Right forelimb (tissue), 1 donor: ENCODE measurements at places on chromosomes 13 and 19.

DNA sequence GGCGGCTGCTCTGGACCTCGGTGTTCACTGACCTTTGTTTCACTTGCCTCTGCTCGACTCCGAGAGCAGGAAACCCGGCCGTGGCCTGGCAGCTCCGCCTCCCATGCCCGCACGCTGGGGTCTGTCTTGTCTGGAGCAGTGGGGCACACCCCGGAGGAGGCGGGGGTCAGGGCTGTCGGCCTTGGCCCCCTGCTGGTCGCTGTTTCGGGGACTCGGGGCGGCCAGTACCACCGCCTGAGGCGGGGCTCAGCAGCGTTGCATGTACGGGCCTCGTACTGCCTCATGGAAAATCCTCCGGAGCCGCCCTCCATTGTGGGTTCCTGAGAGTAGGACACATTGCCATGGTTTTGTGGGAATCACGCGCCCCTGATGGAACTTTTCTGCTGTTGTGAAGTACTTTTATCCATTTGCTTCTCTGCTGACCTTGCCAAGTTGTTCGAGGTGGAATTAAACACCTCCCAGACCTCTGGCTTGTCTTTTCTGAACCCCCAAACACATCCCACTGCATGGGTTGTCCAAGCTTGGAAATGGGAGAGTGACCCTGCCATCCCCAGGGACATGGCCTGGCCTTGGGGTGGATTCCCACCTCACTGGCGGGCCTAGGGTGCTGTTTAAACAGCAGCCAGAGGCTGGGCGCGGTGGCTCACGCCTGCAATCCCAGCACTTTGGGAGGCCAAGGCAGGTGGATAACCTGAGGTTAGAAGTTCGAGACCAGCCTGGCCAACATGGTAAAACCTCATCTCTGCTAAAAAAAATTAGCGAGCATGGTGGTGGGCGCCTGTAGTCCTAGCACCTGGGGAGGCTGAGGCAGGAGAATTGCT, 5.5 kb upstream of the NDUFS7 start:
- DNase-seq = no peak

- no peak for DNase-seq
Observed at GRCh38 chr19:6644796-6645195, 25.2 kb downstream of the TNFSF14 start.

DNA sequence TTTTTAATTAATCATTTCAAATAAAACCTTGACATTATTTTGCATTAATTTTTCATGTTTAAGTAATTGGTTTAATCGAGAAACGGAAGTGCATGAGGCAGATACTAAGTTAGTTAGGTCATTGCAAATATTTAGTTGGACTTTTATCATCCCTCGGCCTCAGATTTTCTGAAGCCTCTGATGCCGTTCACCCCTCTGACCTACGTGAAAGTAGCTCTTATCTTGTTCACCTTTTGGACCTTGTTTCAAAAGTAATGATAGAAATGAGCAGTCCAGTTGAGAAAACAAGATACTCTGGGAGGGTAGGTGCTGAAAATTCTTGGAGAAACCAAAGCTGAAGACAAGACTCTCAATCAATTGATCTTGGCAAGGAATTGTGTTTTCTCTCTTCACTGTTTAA, 23.0 kb downstream of the LAIR2 start:
- no peak for DNase-seq

DNA sequence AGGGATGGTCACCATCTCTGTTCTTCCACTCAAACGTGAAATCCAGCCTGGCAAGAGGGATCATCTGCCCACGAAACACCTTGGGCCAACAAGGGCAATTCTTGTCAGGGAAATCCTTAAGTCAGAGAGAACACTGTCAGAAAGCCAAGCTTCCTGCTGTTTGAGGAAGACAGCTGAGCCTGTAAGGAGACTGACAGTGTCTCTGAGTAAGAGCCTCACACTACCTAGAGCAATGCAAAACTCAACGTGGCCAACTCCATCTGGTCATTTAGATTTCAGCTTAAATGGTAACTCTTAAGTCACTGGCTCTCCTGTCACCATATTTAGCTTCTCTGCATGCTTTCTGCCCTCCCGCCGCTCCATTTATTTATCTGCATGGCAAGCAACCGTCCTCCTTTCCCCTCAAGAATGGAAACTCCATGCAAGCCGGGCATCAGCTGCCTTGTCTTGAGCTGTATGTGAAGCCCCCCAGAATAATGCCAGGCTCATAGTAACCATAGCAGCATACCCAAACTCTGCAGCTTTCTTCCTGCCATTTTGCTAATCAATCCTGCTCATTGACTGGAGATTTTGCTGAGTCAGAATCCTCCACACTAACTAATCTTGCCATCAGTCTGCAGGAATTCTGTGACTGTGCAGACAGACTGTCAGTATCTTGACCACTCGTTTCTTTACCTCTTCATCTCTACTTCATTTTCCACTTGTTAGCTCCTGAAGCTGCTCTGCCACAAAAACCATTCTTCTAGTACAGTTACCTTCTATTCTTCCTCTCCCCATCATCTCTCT, 159.8 kb downstream of the IRS2 start:
- no peak for DNase-seq

GRCh38 chr19:23943411-23943810, 28.7 kb downstream of the ZNF726 start:
- DNase-seq = no peak

- no peak for DNase-seq
Observed at GRCh38 chr19:38049105-38049649, 142.2 kb downstream of the SIPA1L3 start.

DNA sequence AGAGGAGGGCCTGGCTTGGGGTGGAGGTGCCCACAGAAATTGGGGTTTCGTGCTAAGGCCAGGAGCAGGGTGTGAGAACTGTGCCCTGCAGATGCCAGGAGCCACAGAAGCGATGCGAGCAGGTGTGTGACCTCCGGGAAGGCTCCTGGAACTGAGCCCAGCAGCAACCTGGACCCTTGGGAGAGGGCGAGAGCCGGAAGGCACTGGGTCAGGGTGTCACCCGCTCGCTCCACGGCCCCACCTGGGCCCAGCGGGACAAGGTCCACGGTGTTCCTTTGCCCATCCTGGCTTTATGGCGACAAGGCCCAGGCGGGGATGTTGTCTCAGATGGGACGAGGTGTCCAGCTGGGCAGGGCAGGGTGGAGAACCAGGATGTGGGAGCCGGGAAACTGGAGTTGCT, 4.2 kb downstream of the MISP start:
- DNase-seq = no peak

DNA sequence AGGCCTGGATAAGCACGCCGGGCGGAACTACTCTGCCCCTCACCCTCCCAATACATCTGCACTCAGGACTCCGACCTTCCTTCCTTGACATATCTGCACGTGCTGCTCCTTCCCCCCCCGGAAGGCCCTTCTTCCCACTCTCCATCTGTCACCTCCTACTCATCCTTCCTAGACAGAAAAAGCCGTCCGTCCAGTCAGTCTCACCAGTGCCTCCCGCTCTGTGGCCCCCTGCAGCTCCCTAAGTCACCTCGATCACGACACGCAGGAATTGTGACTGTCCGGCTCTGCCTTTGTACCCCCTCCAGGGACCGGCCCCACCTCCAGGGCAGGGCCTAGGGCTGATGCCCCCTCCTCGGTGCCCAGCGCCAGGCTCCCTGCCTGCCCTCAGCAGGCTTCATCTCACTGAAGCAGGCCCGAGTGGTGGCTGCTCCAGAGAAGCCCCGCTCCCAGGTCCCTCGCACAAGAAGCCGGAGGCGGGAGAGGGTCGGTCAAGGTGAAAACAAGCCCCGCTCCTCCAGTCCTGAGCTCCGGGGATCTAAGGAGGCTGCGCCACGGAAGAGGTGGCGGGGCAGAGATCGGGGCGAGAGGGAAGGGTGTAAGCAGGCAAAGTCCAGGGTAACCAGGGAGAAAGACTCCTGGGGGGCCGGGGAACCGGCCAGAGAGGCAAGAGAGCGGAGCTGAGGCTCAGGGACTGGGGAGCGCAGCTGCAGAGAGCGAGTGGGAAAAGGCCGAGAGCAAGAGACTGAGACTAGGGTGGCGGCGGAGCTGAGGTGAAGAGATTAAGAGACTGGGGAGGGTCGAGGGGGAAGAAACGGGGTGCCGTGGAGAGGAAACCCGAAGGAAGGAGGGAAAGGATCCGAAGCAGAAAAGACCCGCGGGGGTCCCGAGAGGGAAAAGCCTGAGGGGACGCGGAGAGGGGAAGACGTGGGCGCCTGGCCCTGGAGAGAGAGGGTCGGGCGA, 1.1 kb downstream of the PPP6R1 start:
- DNase-seq = no peak

- no peak for DNase-seq
Observed at GRCh38 chr19:31351855-31352195, 2.6 kb upstream of the TSHZ3 start.

DNA sequence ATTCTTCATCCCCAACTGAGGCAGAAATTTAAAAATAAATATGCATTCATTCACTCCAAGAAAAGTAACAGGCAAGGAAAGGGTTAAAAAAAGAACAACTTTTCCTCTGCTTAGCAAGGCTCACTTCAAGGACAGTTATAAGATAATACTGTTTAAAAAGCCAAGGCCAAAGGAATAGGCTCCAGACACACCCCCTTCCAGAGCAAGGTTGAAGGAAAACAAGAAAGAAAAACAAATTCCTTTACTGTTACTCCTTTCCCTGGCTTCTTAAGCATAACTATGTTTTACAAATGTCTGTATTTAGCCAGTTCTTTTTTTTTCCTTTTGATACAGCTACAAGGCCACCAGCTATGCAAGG, 8.5 kb downstream of the SIGLEC11 start:
- no peak for DNase-seq

DNA sequence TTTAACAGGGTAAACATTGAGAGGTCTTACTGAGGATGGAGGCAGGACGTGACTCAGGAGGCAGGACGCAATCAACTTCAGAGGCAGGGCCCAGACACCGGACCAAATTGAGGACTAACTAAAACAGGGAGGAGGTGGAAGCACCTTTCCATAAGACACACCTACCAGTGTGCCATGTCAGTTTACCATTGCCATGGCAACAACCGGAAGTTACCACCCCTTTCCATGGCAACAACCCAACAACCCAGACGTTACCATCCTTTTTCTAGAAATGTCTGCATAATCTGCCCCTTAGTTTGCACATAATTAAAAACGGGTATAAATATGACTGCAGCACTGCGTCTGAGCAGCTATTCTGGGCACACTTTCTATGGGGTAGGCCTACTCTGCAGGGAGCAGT, 53.5 kb upstream of the SOX21 start:
- no peak for DNase-seq

- DNase-seq = no peak
Observed at GRCh38 chr13:33206945-33207614, 78.5 kb downstream of the STARD13 start.

DNA sequence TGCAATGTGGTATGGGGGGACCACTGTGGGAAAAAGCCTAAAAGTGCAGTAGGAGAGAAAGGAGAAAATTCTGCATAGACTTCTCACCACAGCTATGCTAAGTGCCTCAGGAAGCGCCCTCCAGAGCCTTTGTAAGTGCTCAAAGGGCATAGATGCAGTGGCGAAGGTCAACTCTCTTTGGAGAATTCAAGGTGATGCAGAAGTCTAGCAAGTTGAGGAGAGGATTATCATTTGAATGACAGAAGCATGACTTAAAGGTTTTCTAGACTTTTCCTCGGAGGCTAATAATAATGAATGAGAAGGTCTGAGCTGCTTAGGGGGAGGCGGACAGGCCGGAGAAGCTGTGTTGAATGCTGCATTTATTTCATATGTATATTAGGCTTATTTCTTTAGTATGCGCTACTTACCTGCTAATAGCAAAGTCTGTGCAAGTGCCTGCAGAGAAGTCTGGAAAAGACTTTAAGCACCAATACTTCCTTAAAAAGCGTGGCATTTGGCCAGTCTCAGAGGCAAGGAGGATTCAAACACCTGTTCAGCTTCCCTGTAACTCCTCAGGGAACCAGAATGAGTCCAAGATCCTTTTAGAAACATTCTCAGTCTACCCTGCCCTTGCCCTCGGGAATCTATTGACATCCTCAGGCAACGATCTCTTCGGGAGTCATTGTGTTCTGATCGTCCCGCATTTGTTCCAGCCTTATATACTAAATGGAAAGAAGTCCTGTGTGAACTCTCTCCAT, 56.2 kb downstream of the FLT1 start:
- DNase-seq = no peak

GRCh38 chr19:38277969-38278680, 13.8 kb downstream of the SPINT2 start:
- no peak for DNase-seq

GRCh38 chr13:113979791-113980471, 6.1 kb upstream of the C13orf46 start:
- no peak for DNase-seq
